Breast epithelium (tissue), 4 donors: ENCODE measurements at places on chromosomes 1 and 21.

- H3K36me3 ChIP-seq: no peaks in the 10 kb centered on the region
- no peaks in the 10 kb centered on the region for H3K27me3 ChIP-seq
- DNase-seq: no peak
- H3K4me1 ChIP-seq: no peaks in the 10 kb centered on the region
- no peak overlapping the region for H3K4me3 ChIP-seq
- H3K27ac ChIP-seq: no peak overlapping the region
These were observed 107.4 kb upstream of the KIAA1614 start for GRCh38 chr1:180805316-180805715.

GRCh38 chr1:33342041-33342723 is 21.3 kb upstream of the A3GALT2 start:
- H3K27ac ChIP-seq: peak overlapping the region; percentile 98
- H3K27me3 ChIP-seq: no peaks in the 10 kb centered on the region
- peak; percentile 63 for DNase-seq
- peaks cover 24% of the 10 kb centered on the region for H3K4me1 ChIP-seq
- peak overlapping the region; percentile 56 for H3K4me3 ChIP-seq

DNA sequence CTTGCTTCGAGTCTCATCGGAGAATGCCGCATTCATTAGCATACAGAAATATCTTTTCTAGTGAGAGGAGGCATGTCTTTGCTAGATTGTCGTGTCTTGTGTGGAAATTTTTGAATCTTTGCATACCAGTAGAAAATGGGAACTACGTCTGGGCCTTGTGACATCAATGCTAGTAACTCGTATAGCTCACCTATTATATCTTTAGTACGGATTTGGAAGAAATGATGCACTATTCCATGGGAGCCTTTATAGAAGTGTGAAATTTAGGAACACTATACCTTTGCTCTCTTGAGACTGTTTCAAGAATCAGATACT is 835 bp downstream of the UHMK1 start:
- peak overlapping the region; percentile 99 for H3K4me3 ChIP-seq
- no peaks in the 10 kb centered on the region for H3K27me3 ChIP-seq
- H3K4me1 ChIP-seq: no peaks in the 10 kb centered on the region
- no peaks in the 10 kb centered on the region for H3K36me3 ChIP-seq

DNA sequence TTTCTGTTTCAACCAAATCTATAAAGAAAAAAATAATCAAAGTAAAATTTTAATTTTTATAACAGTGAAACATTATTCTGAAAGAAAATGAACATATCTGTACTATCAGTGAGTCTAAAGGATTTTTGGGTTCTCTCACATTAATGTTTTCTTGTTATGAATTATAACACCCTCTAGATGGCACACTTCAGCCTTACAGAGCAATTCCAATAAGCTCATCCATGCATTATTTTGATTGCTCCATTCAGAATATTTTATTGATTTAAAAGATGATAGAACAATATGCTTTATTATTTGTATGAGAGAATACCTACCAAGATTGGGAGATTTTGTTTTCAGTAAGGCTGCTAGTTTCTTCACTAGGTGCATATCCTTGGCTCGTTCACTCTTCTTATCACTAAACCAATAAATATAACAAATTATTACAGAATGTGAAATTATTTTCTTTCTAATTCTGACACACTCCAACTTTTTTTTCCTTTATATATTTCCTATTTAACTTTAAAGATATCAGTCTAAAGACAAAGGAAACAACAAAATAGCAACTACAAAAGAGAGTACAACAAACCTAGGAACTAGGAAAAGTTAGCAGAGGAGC is 82.4 kb downstream of the RAB3GAP2 start:
- H3K36me3 ChIP-seq: peaks cover 5% of the 10 kb centered on the region
- H3K4me1 ChIP-seq: no peaks in the 10 kb centered on the region
- no peak for DNase-seq
- H3K4me3 ChIP-seq: no peak overlapping the region

DNA sequence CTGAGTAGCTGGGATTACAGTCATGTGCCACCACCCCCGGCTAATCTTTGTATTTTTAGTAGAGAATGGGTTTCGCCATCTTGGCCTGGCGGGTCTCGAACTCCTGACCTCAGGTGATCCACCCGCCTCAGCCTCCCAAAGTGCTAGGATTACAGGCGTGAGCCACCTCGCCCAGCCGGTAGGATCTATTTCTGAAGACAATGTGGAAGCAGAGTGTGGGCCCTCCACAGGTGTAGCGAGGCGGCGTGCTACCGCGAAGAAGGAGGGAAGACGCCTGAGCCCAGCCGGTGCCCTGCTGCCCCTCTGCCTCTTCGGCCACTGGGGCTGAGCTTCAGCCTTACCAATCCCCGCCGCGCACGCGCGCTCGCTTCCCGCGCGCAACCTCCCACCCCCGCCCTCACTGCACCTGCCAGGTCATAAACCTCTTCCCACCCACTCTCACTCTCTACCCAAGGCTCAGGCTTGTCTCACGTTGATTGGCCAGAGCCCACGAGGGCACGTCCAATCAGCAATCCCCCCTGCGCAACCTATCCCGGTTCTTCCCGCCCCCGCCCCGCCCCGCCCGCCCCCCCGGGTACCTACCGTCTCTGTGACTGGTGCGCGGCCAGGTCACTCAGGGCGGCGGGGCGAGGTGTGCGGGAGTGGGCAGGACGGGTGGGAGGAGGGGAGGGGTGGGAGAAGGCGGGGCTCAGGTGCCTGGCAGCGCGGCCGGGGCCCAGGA is 409 bp upstream of the HOOK1 start:
- H3K27ac ChIP-seq: peak overlapping the region; percentile 88
- H3K4me3 ChIP-seq: peak overlapping the region; percentile 75
- no peaks in the 10 kb centered on the region for H3K27me3 ChIP-seq
- no peaks in the 10 kb centered on the region for H3K36me3 ChIP-seq
- H3K4me1 ChIP-seq: no peaks in the 10 kb centered on the region

GRCh38 chr21:27715131-27715530 is 748.2 kb upstream of the ADAMTS5 start:
- no peaks in the 10 kb centered on the region for H3K36me3 ChIP-seq
- no peak for DNase-seq
- H3K27ac ChIP-seq: no peak overlapping the region
- H3K27me3 ChIP-seq: no peaks in the 10 kb centered on the region
- H3K4me1 ChIP-seq: no peaks in the 10 kb centered on the region

- no peak for DNase-seq
- no peak overlapping the region for H3K27ac ChIP-seq
- H3K4me3 ChIP-seq: no peak overlapping the region
- H3K4me1 ChIP-seq: no peaks in the 10 kb centered on the region
These were observed 2.7 kb downstream of the GOLT1A start for GRCh38 chr1:204211046-204211445.

DNA sequence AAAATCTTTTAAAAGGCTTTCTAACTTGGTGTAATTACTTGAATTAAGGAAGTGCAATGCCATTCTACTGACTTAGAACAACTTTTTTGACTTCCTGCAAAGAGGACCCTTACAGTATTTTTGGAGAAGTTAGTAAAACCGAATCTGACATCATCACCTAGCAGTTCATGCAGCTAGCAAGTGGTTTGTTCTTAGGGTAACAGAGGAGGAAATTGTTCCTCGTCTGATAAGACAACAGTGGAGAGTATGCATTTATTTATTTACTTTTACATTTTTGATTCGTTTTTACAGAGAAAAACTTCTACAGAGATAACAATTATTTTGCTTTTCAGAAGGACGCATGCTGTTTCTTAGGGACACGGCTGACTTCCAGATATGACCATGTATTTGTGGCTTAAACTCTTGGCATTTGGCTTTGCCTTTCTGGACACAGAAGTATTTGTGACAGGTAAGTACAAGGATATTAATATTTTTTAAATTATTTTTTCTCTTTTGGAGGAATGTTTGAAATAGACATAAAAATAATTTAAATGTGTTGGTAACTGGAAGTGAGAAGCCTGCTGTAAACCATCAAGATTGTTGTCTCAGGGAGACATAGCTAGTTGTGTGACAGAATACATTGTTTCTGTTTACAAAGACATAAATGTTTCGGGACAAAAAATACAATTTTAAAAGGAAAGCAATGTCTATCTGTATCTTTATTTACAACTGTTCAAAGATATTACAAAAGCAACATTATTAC is at the start of gene PTPRC:
Gene PTPRC, plus strand, starts transcription at position 147 of the 742 bp plus-strand sequence. Its CDS starts 229 bp downstream, at position 376.
- no peak within 1 kb of the TSS for H3K27ac ChIP-seq
- H3K4me1 ChIP-seq: no peaks in the 10 kb centered on the region
- no peaks in the 10 kb centered on the region for H3K27me3 ChIP-seq
- DNase-seq: no peak
- peak within 1 kb of the TSS; percentile 15 for H3K4me3 ChIP-seq

- H3K4me3 ChIP-seq: no peak overlapping the region
- DNase-seq: no peak
- H3K36me3 ChIP-seq: no peaks in the 10 kb centered on the region
- peaks cover 6% of the 10 kb centered on the region for H3K4me1 ChIP-seq
- H3K27ac ChIP-seq: peak overlapping the region; percentile 90
These were observed 28.0 kb upstream of the EVA1B start for GRCh38 chr1:36351227-36351977.
